ENCODE measurements at places on chromosomes 12 and 14. TPM values are rescaled to one million over a fixed set of nuclear protein-coding genes. Genes with fewer than 3 reads are reported as not detected.

DNA sequence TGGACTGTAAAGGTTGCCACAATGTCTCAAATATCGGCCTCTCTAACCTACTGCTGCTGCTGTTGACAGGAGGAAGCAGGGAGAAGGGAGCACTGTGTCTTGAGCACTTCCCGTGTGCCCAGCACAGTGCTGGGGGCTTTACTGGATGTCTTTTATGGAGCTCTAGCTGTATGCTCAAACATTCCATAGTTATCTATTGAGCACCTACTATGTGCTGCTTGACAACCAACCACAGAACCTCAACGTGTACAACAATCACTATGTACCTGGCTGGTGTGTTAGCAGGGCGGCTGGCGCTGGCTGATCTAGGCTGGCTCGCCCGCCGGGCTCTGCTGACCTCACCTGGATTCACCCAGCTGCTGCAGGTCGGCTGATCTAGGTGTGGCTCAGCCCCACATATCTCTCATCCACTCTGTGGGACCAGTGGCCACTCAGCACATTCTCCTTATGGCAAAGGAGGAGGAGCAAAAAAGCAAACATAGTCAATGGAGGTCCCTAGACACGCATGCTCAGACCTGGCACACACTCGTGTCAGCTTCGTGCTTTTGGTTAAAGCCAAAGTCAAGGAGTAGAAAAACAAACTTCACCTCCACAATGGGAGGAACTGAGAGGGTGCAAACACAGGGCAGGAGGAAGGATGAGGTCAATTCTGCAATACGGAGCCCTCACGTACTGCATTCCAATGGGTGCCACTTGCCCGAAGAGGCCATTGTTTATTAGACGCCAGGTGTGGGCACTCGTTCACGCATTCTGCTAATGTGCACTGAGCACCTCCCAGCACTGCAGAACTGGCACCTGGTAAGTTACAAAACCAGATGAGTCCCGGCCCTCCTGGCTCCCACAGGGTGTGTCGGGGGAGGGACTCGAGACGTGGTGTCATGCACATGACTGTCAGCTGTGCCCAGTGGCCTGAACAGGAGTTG is 147.2 kb downstream of the SCARB1 start:
- no peak for DNase-seq

NUAK1 gene
- total RNA-seq = 2.1 TPM

EVL gene
- 240 TPM for total RNA-seq

DNA sequence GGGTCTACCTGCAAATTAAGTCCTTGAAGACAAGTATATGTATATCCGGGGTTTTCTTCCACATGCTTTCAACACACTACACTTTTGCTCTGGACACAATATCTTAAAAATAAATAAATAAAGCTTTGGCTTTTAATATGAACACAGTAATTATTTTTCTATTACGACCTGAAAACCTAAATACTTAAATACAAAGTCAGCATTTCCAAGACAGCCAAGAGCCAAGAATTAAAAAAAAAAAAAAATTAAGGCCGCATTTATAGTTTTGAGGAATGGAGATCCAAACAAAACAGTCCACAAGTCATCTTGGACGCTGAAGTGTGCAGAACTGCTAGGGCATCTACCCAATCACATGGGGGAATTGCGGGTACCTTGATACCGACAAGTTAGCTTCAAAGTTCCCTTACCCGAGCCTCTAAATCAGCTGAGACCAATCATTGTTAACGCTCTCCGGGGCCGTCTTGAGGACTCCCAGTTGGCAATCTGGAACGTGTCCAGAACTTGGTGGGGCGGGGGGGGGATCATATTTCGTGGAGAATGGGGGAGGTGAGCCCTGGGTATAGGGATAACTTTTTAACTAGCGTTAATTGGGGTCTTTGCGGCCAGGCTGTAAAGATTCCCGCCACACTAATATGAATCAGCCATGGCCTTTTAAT is 731 bp upstream of the PCNX4 start:
- no peak for DNase-seq
